A549 (cell line): ENCODE measurements at places on chromosomes 3 and 15. TPM values are rescaled to one million over a fixed set of nuclear protein-coding genes. Genes with fewer than 3 reads are reported as not detected.

RLBP1 gene
- not detected in 3 replicates for polyA plus RNA-seq

RGMA gene
- 0.08 to 0.22 TPM (median 0.08 TPM) in 3 replicates for polyA plus RNA-seq

CA12 gene
- 122 to 129 TPM (median 126 TPM) in 3 replicates for polyA plus RNA-seq

FILIP1L gene
- polyA plus RNA-seq, result 0.19 to 0.45 TPM (median 0.22 TPM) in 3 replicates

HES1 gene
- 6.1 to 8.5 TPM (median 8.3 TPM) in 3 replicates for polyA plus RNA-seq

RASA2 gene
- 5.0 to 6.8 TPM (median 6.7 TPM) in 3 replicates for polyA plus RNA-seq

TUSC7 gene
- not detected in 3 replicates for polyA plus RNA-seq

ARHGEF3 gene
- 5.8 to 7.3 TPM (median 7.3 TPM) in 3 replicates for polyA plus RNA-seq

CHL1 gene
- polyA plus RNA-seq, result not detected in 3 replicates

UQCRC1 gene
- 233 to 256 TPM (median 254 TPM) in 3 replicates for polyA plus RNA-seq

NR2F2 gene
- 14.4 to 15.7 TPM (median 15.3 TPM) in 3 replicates for polyA plus RNA-seq

P2RY12 gene
- polyA plus RNA-seq, result not detected in 3 replicates

POMGNT2 gene
- polyA plus RNA-seq, result 8.7 to 10.1 TPM (median 9.6 TPM) in 3 replicates

TFDP2 gene
- 9.6 to 12.6 TPM (median 10.0 TPM) in 3 replicates for polyA plus RNA-seq

LTK gene
- 0.16 to 0.17 TPM (median 0.16 TPM) in 3 replicates for polyA plus RNA-seq

IGSF11 gene
- polyA plus RNA-seq, result 5.0 to 5.2 TPM (median 5.1 TPM) in 3 replicates

CYP1A1 gene
- polyA plus RNA-seq, result 0.46 to 0.62 TPM (median 0.50 TPM) in 3 replicates

LNP1 gene
- 1.3 to 1.8 TPM (median 1.6 TPM) in 3 replicates for polyA plus RNA-seq

OXSR1 gene
- polyA plus RNA-seq, result 28.0 to 30.2 TPM (median 28.8 TPM) in 3 replicates

WDR93 gene
- polyA plus RNA-seq, result 0.10 to 0.16 TPM (median 0.12 TPM) in 3 replicates

SEMA3G gene
- 0.13 to 0.24 TPM (median 0.13 TPM) in 3 replicates for polyA plus RNA-seq

SERINC4 gene
- polyA plus RNA-seq, result 0.04 to 0.12 TPM (median 0.04 TPM) in 3 replicates

PRSS50 gene
- not detected in 3 replicates for polyA plus RNA-seq

SKOR1 gene
- polyA plus RNA-seq, result 0.04 to 0.11 TPM (median 0.05 TPM) in 3 replicates
